Activated T-helper 2 cell treated with anti-CD3 and anti-CD28 coated beads, Interferon-gamma antibody, Interleukin-2, Interleukin-4, amounts not matched to agents 10 μg/mL and 5 μg/mL and 100 μg/mL, durations not matched to agents 14 hours and 24 hours and 36 hours (primary cell): ENCODE measurements at places on chromosomes 5 and 9.

DNA sequence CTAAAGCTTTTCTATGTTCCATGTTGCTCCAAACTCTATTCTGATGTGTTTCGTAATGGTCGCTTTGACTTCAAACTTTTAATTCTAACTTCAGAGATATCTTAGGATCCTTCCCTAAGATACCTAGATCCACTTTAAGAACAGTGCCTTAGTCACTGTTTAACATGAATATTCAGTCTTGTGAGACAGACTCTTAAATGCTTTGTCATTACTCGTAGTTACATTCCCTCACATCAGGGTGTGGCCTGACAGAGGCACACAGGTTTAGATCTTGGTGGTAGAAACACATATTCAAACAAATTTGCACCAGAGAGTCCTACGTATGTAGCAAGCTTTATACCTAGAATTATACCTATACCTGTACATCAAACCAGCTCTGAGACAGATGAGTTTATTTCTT is 687.0 kb upstream of the C9orf72 start:
- no peak for DNase-seq

GRCh38 chr5:33229216-33229615 is 211.5 kb upstream of the TARS1 start:
- DNase-seq: no peak

DNA sequence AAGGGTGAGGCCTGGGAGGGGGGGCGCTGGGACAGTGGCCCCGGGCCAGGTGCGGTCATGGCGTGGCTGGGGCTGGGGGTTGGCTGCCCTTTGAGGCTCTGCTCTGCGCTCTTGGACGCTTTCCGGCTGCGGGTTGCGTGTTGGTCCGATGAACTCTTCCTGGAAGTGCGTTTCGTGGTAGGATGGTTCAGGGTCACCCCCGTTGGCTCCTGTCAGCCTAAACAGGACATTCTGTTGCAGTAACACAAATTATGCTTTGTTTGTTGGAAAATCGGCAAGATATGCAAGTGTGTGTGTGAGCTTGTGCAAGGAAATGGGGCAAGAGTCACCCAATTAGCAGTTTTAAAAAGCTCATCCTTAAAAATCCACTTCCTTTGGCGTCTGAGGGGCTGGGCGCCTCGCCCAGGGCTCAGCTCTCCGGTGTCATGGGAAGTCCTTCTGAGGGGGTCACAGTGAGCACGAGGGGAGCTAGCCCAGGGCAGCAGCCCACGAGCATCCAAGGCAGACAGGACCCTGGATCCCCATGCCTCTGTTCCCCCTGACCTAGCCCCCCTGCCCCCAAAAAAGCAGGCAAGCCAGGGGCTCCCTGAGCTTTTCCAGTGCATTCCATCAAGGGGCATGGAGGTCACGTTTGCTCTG is 22.2 kb upstream of the RNU6ATAC start:
- DNase-seq: no peak

- peak; percentile 68 for DNase-seq
Measured at GRCh38 chr9:126516936-126517832, 96.5 kb upstream of the LMX1B start.

DNA sequence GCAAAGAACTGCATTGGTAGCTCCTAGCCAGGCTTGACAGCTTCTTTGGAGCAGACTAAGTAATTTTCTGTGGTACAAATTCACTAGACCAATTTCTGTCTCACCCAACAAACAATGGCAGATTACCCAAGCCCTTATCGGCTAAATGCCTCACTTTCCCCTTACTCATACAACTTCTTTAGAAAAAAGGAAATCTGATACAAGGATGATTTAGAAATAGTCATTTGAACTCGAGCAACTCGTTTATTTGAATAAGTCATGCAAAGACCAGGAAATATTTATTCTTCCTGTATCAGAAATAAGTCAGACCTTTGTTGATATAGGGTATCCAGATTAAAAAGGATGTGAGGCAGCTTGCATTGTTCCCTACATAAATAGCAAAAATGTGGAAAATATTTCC is 170.4 kb upstream of the CDH6 start:
- DNase-seq: no peak

DNA sequence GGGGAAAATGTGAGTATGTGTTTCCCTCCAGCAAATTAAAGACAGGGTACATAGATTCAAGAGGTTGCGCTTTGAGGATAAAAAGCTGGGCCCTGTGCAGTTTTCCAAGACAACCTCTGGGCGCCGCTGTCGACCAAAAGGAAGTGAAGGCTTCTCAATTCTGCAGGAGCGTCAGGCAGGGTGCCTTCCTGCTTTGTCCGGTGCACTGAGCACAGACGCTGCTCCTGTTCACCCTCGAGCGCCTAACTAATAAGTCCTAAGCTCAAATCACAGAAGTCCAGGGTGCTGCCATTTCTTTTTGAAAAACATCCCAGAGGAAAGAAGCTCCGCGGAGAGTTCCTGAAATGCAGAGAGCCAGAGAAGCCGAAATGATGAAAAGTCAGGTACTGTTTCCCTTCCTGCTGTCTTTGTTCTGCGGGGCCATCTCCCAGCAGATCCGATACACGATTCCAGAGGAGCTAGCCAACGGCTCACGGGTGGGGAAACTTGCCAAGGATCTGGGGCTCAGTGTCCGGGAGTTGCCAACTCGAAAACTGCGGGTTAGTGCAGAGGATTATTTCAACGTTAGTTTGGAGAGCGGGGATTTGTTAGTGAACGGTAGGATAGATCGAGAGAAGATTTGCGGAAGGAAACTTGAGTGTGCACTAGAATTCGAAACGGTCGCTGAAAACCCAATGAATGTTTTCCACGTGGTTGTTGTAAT is at the start of gene PCDHGB1:
Gene PCDHGB1, plus strand, starts transcription at position 183 of the 703 bp plus-strand sequence. Its CDS starts 162 bp downstream, at position 345.
- DNase-seq: no peak

- no peak for DNase-seq
Measured at GRCh38 chr9:95649801-95650213, 133.0 kb upstream of the PTCH1 start.

GRCh38 chr9:124659099-124659659 is 111.9 kb downstream of the NR6A1 start:
- DNase-seq: peak; percentile 13

DNA sequence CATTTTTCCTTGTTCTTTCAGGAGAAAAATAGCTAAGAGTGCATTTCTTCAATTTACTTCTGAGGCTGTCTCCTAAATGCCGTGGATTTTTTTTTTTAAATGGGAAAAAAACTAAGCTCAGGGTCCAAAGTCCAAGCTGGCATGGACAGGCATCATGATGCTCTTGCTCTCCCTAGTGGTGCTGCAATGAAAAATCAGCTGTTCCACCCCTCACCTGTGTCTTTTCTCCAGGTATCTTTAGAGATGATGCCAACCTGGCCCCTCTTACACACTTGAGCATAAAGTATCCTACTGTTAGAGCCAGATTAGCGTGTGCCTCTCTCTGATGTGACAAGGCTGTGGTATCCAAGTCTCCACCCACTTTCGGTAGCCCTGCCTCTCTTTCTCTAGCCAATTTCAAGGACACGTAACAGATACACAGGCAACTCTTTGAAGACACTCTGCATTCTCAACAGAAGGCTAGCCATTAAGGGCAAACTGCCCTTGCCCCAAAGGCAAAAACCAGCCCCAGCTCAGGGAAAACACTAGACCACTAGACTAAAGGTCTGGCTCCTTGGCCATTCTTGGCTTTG is 208.8 kb downstream of the SAXO1 start:
- no peak for DNase-seq

GRCh38 chr9:36045610-36046009 is 8.9 kb downstream of the RECK start:
- no peak for DNase-seq

- DNase-seq: no peak
Measured at GRCh38 chr5:90161414-90161813, 248.1 kb downstream of the CETN3 start.

DNA sequence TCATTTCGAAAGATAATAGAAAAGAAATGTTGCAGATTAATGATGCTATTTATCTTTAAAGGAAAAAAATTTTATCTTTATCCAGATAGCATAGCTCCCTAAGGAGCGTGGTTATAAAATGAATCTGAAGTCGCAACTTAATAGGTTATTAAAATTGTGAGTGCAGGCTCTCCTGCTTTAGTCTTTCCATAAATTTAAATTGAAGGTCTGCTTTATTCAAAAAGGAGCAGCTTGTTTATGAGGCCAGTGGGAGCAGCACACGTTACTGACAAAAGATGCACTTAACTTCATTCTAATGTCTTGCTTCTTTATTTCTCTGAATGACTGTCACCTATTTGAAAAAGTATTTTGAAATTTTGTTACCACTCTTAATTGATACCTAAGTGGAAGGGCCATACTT is 95.0 kb downstream of the ZCCHC7 start:
- DNase-seq: no peak

GRCh38 chr9:9099646-9100045 is 1300.1 kb upstream of the DMAC1 start:
- no peak for DNase-seq

GRCh38 chr5:141743866-141744272 is 61.8 kb upstream of the ARAP3 start:
- DNase-seq: no peak

- DNase-seq: no peak
Measured at GRCh38 chr5:89934069-89934468, 475.5 kb downstream of the CETN3 start.

DNA sequence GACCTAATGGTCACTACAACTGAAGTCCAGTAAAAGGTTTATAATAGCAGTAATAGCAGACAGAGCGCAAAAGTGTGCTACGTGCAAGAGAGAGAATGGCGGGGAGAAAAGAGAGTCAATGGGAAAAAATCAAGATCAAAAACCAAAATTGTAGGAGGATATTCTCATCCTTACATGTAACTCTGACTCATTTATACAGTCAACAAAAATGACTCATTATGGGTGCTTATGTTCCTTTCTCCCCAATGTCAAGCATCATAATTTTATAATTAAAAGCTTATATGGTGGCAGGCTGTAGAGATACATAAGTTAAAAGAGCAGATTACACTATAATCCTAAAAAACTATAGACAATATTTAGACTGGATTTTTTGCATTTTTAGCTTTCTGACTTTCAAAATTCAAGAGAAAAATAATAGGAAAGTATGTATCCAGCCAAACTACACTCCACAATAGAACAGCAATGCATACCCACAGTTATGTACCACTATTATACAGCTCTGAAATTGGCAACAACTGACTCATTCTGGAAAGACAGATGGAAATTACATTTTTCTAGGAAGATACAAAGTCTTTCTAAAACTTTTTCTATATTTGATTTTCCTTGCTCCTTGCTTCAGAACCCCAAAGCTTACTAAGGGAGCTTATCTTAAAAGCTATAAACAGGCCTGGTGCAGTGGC is 78.4 kb downstream of the PLPP1 start:
- DNase-seq: no peak

DNA sequence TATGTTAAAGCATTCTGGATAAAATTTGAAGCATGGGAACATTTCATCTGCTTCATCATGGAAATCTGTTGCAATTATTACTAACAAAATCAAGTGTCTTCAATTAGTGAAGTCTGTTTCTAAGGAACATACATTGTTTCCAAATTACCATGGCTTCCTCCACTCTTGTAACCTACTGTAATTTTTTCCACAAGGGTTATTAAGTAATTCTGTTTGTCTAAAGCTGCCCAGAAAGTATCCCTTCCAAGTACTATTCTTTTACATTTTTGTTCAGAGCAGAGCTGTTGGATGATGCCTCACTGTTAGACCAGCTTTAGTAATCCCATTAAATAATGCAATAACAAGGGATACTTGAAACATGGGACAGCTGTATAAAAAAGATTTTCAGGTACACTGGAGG is 483.5 kb upstream of the CD180 start:
- DNase-seq: no peak

GRCh38 chr9:82423700-82424099 is 435.1 kb downstream of the SPATA31D1 start:
- no peak for DNase-seq

DNA sequence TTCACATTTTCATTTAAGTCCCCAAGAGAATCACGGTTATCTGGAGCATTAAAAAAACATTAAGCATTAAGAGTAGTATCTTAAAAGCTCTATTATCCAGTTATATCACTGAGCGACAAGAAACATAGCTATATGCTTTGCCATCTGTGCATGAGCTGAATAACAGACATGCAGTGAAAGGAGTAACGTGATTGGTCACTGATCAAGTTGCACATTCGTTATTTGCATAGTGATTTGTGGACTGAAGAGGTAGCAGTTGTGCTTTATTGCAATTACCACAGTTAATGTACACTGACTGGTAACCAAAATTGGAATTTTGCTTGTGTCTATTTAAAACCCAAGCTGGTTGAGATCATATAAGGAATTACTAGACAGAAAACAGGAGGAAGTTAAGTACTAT is 107.4 kb downstream of the MCTP1 start:
- no peak for DNase-seq

DNA sequence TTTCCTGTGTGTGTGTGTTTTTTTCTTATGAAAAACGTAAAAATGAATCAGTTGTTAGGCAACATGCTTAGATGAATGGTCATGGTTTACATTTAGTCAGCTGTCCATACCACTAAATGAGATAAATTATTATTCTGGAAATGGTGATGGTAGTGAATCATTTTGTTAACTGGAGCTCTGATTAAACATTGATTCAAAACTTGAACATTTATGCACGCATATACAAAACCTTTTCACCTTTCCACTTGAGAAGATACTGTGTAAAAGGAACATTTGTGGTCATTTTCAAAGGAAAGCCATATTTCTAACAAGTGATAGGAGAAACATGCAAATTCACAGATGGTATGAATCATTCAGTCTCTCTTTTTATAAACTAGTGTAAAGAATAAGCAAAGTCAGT is 162.0 kb downstream of the SLC25A46 start:
- no peak for DNase-seq

- no peak for DNase-seq
Measured at GRCh38 chr5:8114597-8115266, 245.8 kb downstream of the MTRR start.

- peak; percentile 54 for DNase-seq
Measured at GRCh38 chr5:112878760-112879159, 17.7 kb downstream of the SRP19 start.

DNA sequence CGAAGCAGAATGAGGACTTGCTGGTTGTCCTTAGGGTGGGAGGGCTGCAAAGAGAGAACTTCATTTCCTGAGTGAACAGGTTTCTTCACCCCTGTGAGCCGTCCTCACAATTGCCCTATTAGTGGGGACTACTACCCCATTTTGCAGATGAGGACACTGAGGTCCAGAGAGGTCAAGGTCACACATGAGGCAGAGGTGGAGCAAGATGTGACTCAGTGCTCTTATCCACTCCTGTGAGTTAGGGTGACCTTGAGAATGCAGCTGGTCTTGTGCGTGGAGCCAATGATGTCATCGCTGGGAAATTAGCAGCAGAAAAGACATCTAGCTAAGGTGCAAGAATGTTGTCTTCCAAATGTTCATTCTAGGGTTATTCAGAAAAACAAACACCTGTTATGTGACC is 26.9 kb downstream of the GPRIN1 start:
- no peak for DNase-seq

- DNase-seq: no peak
Measured at GRCh38 chr5:105392122-105392709, 1829.6 kb upstream of the NUDT12 start.

- DNase-seq: no peak
Measured at GRCh38 chr9:135030566-135031226, 56.8 kb upstream of the OLFM1 start.

GRCh38 chr9:14207352-14207995 is 106.5 kb downstream of the NFIB start:
- DNase-seq: no peak

- DNase-seq: no peak
Measured at GRCh38 chr9:87119328-87119881, 172.1 kb upstream of the GAS1 start.
